Vagina (tissue), 2 donors: ENCODE measurements at places on chromosomes 4 and X. TPM values are rescaled to one million over a fixed set of nuclear protein-coding genes. Genes with fewer than 3 reads are reported as not detected.

GRCh38 chrX:121433289-121433688, 385.9 kb downstream of the GLUD2 start:
- no peaks in the 10 kb centered on the region for H3K4me1 ChIP-seq
- no peaks in the 10 kb centered on the region for H3K27me3 ChIP-seq
- no peak overlapping the region for H3K27ac ChIP-seq
- no peaks in the 10 kb centered on the region for H3K36me3 ChIP-seq
- no peak for DNase-seq

DNA sequence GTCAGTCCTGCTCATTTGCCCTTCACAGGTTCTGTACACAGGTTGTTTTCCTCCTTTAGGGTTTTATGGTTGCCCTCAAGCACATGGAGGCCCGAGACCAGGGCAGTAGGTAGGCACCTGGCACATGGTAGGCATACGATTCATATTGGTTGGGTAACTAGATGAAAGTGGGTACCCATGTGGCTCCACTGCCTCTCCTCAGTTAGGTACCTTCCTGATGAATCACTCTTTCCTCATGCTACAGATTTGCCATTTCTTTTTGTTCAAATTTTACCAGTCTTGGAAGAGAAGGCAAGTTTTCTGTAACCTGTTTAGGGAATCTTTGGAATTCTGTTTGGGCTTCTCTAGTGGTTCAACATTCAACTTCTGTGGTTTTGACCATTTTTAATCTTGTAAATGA, 121.3 kb downstream of the FHIP1A start:
- no peak overlapping the region for H3K27ac ChIP-seq
- no peak for DNase-seq
- H3K4me3 ChIP-seq = no peak overlapping the region
- no peaks in the 10 kb centered on the region for H3K27me3 ChIP-seq

DNA sequence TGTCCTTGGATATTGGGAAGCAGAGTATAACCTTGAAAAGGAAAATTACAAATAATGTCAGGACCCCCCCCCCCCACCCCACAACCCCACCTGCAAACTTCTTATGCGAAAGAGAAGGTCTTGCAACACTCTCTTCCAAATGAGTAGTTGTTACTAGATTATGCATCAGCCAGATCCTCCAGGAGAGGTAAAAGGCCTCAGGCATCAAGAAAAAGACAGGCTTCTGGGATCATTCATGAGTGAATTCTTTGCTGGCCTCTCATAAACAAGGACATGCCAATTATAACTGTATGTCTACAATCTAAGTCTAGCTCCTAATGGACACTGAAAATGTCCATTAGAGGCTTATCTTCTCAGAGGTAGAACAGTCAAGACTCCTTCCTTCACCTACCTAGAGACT, 1443.3 kb downstream of the RAPGEF2 start:
- H3K4me3 ChIP-seq = no peak overlapping the region
- H3K4me1 ChIP-seq = no peaks in the 10 kb centered on the region
- H3K27ac ChIP-seq = no peak overlapping the region
- no peaks in the 10 kb centered on the region for H3K36me3 ChIP-seq
- DNase-seq = no peak

DNA sequence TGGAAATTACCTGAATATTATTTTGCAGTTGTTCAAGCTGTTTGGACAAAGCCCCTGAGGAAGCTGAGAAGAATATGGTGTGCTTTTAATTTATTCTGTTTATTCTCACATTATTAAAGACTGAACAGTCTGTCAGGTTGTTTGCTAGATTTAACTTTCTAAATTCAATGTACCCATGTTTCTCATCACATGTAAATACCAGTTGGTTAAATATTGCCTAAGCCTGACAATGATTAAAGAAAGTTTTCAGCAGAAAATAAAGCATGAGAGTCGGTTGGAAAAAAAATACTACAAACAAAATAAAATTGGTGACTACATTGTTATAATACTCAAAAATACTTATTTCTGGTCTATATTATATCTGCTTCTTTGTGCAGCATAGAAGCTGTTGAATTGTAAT, 1974.7 kb downstream of the ARAP2 start:
- no peaks in the 10 kb centered on the region for H3K27me3 ChIP-seq
- no peak overlapping the region for H3K27ac ChIP-seq
- no peaks in the 10 kb centered on the region for H3K4me1 ChIP-seq

GRCh38 chrX:72128881-72129280, 2.8 kb downstream of the RTL5 start:
- peaks cover 7% of the 10 kb centered on the region for H3K4me1 ChIP-seq
- no peaks in the 10 kb centered on the region for H3K36me3 ChIP-seq
- no peak overlapping the region for H3K4me3 ChIP-seq
- DNase-seq = no peak
- no peaks in the 10 kb centered on the region for H3K27me3 ChIP-seq

DNA sequence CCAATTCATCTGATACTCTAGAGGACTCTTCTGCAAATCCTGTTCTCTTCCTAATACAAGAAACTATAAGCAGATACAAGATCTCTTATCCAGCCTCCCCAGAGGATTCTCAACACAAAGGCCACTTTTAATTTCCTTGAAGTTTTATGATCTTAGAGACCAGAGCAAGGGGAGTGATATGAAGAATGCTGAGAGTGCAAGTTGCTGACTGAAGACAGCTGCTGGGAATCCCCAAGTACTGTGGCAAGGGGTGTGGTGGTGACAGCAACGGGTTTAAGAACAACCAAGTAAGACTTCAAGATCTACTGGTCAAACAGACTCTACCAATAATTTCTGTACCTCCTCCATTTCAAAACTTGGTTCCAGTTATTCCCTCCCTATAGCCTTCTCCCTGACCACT, 7.0 kb downstream of the AMMECR1 start:
- no peak overlapping the region for H3K4me3 ChIP-seq
- no peak overlapping the region for H3K27ac ChIP-seq
- H3K4me1 ChIP-seq = peaks cover 3% of the 10 kb centered on the region

GRCh38 chrX:46325312-46325877, 219.8 kb downstream of the ZNF674 start:
- H3K4me1 ChIP-seq = no peaks in the 10 kb centered on the region
- no peaks in the 10 kb centered on the region for H3K27me3 ChIP-seq
- no peak overlapping the region for H3K27ac ChIP-seq
- H3K36me3 ChIP-seq = no peaks in the 10 kb centered on the region
- DNase-seq = no peak

GRCh38 chr4:1758306-1759121, 34.6 kb upstream of the FGFR3 start:
- no peak overlapping the region for H3K4me3 ChIP-seq
- peak overlapping the region; percentile 61 for H3K27ac ChIP-seq
- no peak for DNase-seq
- no peaks in the 10 kb centered on the region for H3K27me3 ChIP-seq
- no peaks in the 10 kb centered on the region for H3K36me3 ChIP-seq

DNA sequence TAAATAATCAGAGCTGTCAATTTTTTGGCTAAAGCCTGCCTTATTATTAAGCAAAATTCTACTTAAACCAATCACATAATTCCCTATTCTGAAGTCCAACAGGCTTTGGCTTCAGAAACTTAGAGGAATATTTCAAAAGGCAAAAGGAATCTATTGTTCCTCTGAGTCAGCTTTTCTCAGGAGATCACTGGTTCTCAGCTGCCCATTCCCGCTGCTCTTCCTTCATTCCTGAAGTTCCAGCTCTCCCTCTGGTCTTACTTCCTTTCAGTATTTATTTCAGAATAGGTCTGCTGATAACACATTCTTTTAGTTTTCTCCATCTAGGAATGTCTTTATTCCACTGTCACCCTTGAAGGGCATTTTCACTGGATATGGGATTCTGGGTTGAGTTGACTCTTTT, 133.7 kb downstream of the SOWAHB start:
- H3K36me3 ChIP-seq = no peaks in the 10 kb centered on the region
- no peaks in the 10 kb centered on the region for H3K27me3 ChIP-seq
- DNase-seq = no peak
- H3K27ac ChIP-seq = no peak overlapping the region
- no peaks in the 10 kb centered on the region for H3K4me1 ChIP-seq
- H3K4me3 ChIP-seq = no peak overlapping the region

GRCh38 chr4:86653237-86653865, 59.2 kb downstream of the PTPN13 start:
- H3K4me1 ChIP-seq = no peaks in the 10 kb centered on the region
- H3K27me3 ChIP-seq = no peaks in the 10 kb centered on the region
- H3K27ac ChIP-seq = no peak overlapping the region
- no peak overlapping the region for H3K4me3 ChIP-seq
- H3K36me3 ChIP-seq = peaks cover 4% of the 10 kb centered on the region
- no peak for DNase-seq

DNA sequence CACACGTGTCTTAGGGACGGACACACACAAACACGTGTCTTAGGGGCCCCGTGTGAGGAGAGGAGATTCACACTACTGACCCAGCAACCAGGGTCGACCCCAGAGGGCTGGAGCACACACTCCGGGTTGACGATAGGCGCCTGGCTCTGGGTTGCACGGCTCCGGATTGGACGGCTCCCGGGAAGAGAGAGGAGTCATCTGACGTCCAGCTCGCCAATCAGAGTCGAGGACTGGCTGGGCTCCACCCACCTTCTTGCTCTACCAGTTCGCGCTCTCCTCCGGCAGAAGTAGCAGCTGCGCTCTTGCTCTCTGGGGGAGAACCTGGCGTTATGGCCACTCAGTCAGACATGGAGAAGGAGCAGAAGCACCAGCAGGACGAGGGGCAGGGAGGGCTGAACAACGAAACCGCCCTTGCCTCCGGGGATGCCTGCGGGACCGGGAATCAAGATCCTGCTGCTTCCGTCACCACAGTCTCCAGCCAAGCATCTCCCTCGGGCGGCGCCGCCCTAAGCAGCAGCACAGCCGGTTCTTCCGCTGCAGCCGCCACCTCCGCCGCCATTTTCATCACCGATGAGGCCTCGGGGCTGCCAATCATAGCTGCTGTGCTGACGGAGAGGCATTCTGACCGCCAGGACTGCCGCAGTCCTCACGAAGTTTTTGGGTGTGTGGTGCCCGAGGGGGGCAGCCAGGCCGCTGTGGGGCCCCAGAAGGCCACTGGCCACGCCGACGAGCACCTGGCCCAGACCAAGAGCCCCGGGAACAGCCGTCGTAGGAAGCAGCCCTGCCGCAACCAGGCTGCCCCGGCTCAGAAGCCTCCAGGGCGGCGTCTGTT, 74.3 kb downstream of the NUDT10 start:
- no peaks in the 10 kb centered on the region for H3K27me3 ChIP-seq
- H3K4me1 ChIP-seq = no peaks in the 10 kb centered on the region
- no peak overlapping the region for H3K4me3 ChIP-seq

The POLN gene
- total RNA-seq = 3.9 TPM

The USP17L13 gene
- not detected for total RNA-seq

The DKK2 gene
- total RNA-seq = 0.49 TPM

The ABCB7 gene
- 77.3 TPM for total RNA-seq

The GAB3 gene
- total RNA-seq = 7.6 TPM
